ENCODE measurements at places on chromosomes 6 and 20.

- no peak for DNase-seq
These were observed 1.6 kb downstream of the TENT5A start for GRCh38 chr6:81750681-81751387.

GRCh38 chr6:113495521-113495920 lies 361.6 kb upstream of the MARCKS start:
- DNase-seq: no peak

DNA sequence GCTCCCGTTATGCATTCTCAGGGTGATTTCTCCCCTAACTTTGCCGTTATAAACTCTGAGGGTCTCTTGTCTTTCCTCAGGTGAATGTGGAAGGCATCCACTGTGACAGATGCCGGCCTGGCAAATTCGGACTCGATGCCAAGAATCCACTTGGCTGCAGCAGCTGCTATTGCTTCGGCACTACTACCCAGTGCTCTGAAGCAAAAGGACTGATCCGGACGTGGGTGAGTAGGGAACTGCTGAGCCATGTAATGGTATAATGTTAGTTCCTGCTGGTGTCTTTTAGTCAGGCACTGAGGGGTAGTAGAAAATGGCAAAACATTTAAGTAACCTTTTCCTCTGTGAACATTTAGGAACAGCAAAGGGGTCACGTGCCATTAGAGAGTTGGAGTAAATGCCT lies 395.4 kb downstream of the ARHGAP18 start:
- no peak for DNase-seq

- DNase-seq: no peak
These were observed 41.0 kb upstream of the NFATC2 start for GRCh38 chr20:51583499-51583898.

DNA sequence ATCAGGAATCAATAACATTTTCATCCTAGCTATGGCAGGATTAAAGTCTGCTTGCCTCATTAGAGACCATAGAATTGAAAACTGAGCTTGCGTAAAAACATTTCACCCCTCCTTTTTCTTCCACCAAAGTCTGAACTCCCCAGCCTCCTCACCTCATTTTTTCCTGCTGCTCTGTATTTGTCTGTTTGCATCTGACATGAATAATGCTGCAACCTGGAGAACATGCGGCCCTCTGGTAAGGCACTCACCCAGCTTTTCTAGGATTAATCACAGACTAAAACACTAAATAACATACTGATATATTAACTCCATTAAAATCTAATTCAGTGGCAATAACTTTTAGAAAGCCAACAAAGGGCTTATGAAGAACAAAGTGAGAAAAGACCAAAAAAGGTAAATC lies 677.7 kb upstream of the NRSN1 start:
- no peak for DNase-seq

- DNase-seq: no peak
These were observed 54.3 kb downstream of the SERAC1 start for GRCh38 chr6:158113802-158114201.

DNA sequence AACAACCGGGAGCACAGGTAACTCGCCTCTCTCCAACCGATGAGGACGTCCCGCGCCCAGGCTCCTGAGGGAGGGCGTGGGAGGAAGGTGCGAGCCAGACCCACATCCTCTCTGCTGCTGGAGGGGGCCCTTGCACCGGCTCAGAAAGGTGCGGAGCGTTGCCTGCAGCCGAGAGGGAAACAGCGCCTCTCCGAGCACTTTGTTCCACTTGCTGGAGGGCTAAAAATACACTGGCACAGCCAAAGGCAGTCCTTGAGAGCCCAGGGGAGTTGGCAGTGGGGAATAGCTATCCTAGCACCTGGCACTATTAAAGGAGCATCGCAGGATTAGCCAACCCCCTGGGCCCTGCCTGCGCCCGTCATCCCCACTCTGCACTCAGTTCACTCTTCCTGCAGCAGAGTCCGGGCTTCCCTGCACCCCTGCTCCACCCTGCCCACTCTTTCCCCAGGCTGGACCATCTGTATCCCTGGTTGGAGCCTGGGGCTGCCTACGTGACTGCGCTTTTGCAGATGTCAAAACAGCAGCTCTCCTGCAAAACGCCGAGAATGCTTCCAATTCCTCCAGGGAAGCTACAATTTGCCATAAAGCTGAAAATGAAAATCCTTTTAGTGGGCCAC lies 108.9 kb downstream of the SNX5 start:
- no peak for DNase-seq

GRCh38 chr6:20173833-20174792 lies 38.2 kb downstream of the MBOAT1 start:
- DNase-seq: no peak

- no peak for DNase-seq
These were observed 109.5 kb upstream of the SMLR1 start for GRCh38 chr6:130717657-130718056.

GRCh38 chr6:45791211-45792168 lies 224.2 kb downstream of the CLIC5 start:
- DNase-seq: no peak

GRCh38 chr6:101747160-101747559 lies 353.7 kb downstream of the GRIK2 start:
- no peak for DNase-seq

GRCh38 chr20:57320358-57320757 lies 9.2 kb upstream of the SPO11 start:
- DNase-seq: no peak

DNA sequence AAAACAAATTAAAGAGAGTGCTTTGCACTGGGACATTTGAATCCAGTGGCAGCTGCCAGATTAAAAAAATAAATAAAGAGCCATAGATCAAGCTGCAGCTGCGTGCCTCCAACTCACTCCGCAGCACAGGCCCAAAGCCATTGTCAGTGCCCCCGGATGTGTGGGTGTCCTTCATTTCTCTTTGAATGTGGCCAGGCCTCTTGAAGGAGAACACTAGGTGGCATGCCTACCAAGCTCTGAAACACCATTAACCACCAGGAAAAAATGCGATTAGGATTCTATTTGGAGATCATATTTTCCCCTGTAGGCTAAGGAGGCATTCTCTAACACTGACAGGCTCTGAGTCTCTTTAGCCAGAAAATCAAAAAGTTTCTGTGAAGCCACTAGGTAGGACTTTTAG lies 549.8 kb downstream of the PRKN start:
- DNase-seq: no peak

- no peak for DNase-seq
These were observed 39.9 kb downstream of the PREX1 start for GRCh38 chr20:48787861-48788375.

GRCh38 chr6:47126647-47127391 lies 84.7 kb upstream of the ADGRF1 start:
- DNase-seq: no peak

DNA sequence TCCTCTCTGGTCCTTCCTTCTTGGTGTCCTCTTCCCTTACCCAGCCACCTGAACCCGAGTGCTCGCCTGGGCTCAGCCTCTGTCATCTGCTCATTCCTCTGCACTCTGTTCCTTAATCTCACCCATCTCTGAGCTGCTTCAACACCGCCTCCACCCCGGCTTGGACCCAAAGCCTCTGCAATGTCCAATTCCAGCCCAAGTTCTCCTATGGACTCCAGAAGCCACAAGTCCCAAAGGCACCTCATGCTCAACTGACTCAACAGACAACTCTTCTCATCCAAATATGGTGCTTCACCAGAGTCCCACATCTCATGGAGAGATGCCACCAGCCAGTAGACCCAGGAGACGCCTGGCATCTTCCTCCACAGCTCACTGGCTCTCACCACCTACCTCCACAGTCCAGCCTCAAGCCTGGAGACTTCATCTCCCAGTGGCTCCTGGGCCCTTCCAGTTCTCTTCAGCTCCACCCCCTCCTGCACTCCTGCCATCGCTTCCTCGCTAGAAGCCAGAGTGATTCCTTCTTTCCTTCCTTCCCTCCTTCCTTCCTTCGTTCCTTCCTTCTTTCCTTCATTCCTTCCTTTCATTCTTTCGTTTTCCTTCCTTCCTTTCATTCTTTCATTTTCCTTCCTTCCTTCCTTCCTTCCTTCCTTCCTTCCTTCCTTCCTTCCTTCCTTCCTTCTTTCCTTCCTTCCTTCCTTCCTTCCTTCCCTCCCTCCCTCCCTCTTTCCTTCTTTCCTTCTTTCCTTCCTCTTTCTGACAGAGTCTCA lies 40.9 kb upstream of the NNAT start:
- no peak for DNase-seq

DNA sequence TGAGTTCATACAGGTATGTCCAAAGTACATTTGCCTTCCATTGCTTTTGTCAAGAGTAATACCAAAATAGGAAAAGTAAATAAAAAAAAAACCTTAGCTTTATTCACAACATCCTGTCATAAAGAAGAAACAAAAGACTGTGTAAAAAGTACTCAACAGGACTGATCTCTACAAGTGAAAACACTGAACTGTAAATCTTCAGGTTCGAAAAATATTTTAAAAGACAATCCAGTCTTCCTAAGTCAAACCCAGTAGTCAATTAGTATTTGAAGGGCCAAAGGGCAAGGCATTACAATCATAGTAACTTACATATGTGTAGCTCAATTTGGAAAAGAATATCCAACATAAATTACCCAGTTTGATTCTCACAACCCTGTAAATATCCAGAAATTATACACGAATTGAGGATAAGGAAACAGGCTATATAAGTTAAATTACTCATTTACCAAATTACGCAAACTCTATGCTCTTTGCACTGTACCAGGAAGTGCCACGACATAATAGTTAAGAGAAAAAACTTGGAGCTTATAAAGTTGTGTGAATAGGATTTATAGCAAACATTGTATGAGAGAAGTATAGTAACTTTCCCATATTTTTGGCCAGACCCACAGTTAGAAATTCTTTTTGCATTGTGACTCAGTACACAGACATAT lies 21.2 kb downstream of the PTPRK start:
- no peak for DNase-seq

DNA sequence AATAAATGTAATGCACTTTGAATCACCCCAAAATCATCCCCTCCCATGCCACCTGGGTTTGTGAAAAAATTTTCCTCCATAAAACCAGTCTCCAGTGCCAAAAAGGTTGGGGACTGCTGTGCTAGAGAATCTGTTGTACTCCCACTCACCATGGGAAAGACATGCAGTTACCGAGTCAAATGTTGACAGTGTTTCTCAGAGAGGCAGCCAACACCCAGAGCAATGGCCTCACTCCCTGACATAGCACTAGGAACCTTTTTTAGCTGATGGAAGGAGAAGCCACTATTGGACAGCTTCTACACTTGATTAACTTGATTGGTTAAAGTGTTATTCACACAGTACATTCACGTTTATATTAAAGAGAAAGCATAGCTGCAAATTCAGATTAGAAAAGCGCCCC lies 59.8 kb upstream of the MANEA start:
- DNase-seq: no peak

DNA sequence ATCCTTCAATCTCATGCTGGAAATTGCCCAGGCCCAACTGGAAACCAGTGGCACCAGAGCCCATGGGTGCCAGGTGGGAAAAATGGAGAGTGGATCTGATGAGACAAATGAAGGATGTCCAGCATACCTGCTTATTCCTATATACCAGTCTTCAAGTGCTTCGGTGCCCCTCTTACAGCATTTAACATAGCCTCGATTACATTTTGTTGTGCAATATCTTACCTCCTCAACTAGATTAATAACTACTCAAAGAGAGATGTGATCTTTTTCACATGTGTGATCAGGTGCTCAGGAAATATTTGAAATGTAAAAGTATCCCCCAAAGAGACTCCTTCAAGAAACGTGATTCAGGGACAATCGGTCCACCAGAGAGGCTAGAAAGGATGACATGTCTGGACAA lies 4.8 kb upstream of the ANKRD66 start:
- no peak for DNase-seq

- no peak for DNase-seq
These were observed 828 bp downstream of the ASCC3 start for GRCh38 chr6:100880149-100880852.

DNA sequence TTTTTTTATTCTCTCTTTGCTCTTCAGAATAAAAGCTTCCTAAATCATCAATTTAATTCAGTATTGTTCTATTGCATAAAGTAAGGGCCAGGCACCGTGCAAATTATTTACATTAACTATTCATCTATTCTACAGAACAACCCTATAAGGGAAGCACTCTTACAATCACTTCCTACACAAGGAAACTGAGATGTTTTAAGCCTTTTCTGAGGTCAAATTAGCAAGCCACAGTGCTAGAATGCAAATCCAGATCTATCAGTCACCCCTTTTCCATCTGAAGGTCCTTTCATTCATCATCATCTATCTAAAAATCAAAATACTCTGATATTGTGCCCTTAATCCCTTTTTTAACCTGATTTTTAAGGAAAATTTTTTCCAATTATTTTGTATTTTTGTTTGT lies 31.2 kb downstream of the FRK start:
- DNase-seq: no peak

- DNase-seq: no peak
These were observed 6.5 kb downstream of the MUCL3 start for GRCh38 chr6:30947231-30947630.
